ENCODE measurements at places on chromosomes 2 and 18.

DNA sequence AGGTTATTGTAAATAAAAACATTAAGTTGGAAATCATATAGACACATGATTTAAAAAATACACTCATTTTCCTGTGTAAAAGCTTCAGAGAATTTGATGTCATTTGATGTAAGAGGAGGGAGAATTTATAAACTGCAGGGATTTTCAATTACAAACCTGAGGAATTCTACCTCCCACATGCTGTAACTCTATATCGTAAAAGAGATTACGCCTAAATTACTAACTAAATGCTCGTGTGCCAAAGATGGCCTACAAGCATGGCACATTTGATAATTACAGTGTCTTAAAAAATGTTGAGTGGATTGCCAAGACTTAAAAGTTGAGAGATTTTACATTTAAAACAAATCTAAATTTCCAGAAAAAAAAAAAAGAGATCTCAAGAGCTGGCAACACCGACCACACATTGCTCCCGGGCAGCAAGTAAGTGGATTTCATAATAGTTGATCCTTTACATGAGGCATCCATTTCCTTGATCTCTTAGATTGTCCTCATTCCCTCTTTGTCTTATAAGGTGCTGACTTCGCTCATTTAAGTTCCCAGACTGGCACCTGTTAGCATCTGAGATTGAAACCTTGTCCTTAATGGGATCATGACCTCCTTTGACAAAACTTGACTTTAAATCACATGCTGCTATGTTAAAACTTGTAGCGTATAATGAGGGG, 840.3 kb upstream of the ZEB2 start:
- no peak for DNase-seq

DNA sequence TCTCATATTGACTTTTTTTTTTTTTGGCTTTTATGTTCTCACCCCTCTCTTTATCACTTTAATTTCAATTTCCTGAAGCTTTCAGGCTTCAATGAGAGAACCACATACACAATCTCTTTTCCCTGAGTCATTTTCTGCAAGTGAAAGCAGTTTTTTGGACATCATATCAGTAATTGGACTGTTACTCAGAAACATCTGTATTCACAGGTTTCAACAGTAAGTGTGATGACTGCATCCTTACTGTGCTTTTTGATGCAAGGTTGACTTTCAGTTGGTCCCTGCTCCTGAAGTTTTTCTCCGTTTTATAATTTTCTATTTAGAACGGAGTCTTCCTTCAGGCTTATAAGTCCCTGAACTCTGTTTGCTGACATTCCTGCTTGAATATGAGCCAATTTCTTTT, 70.5 kb upstream of the CCBE1 start:
- DNase-seq = no peak

DNA sequence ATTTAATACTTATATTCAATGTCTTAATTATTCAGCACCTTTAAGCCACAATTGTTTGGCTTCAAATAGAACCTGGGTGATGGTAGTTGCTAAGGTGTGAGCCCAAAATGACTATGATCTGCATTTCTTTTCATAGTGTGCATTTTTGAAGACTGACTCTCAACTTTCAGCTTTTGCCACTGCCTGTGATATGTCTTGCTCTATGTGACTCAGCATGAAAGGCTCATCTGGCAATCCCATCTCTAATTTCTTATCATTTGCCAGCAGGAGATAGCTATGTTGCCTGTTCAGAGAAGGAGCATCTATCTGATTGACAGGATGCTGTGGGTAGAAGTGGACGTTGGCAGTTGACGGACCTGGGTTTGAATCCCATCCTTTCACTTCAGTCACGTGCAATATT, 34.5 kb upstream of the CCDC93 start:
- no peak for DNase-seq

DNA sequence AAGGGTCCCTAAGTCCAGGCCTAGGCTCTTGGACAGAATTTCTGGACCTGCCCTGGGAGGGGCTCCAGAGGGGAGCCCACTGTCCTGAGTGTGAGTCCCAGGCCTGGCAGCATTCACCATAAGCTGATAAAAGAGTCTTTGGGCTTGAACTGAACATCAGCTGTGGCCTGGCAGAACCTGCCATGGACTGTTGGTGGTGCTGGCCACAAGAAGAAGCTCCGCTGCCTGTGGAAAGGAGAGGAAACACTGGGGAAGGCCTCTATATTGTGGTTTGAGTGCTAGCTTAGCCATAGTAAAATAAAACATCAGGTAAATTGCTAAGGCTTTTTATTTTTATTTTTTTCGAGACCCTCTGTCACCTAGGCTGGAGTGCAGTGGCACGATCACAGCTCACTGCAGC, 20.9 kb upstream of the BAZ2B start:
- DNase-seq = no peak

- DNase-seq = no peak
Observed at GRCh38 chr2:25265802-25266201, 75.9 kb downstream of the DNMT3A start.

DNA sequence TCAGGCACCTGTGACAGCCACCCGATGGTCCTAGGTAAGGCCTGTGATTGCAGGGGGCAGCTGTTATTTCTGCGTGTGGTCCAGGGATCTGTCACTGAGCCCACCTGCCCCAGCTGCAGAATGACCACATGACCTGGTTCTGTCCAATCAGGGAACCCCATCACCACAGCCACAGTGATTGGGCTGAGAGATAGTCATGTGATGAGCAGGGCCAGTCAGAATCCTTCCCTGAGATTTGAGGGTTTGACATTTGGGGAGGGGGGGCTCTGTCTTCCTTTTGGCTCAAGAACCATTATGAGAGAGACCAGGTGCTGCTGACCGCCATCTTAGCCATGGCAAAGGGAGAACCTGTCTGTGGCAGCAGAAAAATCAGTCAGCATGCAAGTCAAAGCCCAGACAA, 147.2 kb downstream of the SMAD7 start:
- no peak for DNase-seq

DNA sequence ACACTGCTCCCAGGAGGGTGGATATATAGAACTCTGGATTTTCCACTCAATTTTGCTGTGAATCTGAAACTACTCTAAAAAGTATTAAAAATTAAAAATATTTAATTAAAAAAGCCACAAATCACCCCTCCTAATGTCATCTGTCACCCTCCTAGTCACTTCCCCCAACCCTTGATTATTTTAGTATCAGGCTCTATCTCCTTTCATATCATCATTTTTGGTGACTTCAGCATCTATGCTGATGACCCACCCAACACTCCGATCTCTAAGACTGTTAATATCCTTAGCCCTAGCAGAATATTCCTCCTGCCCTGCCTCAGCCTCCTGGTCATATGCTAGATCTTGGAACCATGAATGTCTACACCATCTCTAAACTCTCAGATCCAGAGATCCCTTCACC, 128.3 kb upstream of the SLC1A4 start:
- DNase-seq = no peak

- DNase-seq = no peak
Observed at GRCh38 chr2:100380681-100381080, 36.8 kb downstream of the CHST10 start.

DNA sequence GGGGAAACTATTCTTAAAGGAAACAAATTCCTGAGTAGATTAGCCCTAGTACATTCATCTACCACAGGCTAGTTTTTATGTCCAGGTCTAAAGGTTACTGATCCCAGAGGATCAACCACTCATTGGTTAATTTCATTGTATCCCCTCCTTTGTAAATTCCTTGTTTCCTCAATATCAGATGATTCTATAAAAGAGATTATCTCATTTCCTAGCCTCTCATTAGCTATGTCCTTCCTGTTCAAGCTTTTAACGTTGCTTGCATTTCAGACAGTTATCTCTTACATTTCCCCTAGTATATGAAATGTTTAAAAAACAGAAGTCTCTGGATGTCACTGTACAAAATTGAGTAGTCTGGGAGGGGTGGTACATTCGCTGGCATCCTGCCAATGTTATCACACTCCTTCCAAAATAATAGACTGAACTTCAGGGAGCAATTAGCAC, 24.2 kb upstream of the ARMC9 start:
- no peak for DNase-seq

GRCh38 chr2:204401114-204401513, 144.2 kb upstream of the PARD3B start:
- no peak for DNase-seq

GRCh38 chr2:14910654-14911053, 278.1 kb downstream of the LRATD1 start:
- no peak for DNase-seq

DNA sequence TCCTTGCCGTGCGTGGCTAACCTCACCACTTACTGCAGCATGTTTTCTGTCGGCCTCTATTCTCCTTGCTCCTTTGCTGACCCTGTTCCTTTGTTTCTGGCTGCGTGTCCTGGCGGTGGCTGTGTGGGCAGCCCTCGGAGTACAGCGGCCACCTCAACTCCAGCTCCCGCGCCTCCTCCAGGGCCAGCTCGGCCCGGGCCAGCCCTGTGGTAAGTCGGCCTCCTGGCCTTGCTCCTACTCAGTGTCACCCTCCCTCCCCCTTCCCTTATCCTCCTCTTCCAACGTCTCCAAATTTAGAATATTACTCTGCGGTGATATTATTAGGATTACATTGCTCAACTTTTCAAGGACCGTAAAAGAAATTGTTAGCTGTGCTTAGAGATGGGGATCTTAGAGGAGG, 59.5 kb upstream of the RBM44 start:
- DNase-seq = no peak

GRCh38 chr2:201680743-201681142, 17.7 kb downstream of the MPP4 start:
- peak; percentile 57 for DNase-seq

GRCh38 chr18:12048827-12049175, 44.8 kb upstream of the ANKRD62 start:
- DNase-seq = no peak

DNA sequence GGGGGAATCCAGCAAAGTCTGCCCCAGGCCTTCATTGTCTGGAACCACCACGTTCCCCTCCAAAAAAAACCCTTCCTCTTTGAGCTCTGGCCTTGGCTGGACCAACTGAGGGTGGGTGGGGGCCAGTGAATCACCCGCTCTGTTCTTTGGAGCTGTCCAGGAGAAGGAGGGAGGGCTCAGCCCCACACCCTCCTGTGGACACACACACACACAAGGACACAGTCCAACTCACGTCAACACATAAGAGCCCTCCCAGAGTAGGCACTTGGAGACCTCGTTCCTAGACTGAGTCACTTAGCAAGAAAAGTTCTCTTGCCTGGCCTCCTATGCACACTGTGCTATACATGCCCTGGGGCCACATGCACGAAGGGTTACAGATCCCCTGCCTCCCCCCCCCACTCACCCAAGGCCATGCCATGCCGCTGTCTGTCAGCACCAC, 1.2 kb upstream of the TNS1 start:
- DNase-seq = no peak

DNA sequence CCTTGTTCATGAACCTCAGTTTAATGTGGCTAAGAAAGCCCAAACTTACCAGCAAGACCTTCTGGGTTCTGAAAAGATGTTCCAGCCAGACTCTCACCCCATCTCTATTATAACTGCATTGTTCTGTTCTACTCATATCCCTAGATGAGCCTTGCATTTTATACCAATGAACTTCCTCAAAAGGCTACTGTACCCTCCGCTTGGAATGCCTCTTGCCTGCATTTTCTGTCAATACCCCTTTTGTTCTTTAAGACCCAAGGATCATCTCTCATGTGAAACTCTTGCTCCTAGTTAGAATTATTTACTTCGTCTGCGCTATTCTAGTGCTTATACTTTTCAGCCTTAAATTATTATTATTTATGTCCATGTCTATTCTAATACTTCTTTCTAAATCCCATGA, 181.5 kb downstream of the MYO3B start:
- DNase-seq = no peak

DNA sequence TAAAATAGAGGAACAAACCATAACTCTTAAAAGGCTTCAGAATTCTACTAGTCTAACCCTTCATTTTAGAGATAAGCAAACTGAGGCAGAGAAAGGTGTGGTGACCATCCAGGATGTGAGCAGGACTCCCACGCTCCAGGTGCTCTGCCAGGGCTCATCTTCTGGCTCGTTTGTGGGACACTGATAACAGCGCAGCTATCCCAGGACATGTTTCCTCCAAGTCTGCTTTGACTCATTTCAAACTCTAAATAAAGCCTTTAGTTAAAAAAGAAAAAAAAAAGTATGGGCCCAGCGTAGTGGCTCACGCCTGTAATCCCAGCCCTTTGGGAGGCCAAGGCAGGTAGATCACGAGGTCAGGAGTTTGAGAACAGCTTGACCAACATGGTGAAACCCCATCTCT, 28.4 kb downstream of the CNRIP1 start:
- DNase-seq = no peak

DNA sequence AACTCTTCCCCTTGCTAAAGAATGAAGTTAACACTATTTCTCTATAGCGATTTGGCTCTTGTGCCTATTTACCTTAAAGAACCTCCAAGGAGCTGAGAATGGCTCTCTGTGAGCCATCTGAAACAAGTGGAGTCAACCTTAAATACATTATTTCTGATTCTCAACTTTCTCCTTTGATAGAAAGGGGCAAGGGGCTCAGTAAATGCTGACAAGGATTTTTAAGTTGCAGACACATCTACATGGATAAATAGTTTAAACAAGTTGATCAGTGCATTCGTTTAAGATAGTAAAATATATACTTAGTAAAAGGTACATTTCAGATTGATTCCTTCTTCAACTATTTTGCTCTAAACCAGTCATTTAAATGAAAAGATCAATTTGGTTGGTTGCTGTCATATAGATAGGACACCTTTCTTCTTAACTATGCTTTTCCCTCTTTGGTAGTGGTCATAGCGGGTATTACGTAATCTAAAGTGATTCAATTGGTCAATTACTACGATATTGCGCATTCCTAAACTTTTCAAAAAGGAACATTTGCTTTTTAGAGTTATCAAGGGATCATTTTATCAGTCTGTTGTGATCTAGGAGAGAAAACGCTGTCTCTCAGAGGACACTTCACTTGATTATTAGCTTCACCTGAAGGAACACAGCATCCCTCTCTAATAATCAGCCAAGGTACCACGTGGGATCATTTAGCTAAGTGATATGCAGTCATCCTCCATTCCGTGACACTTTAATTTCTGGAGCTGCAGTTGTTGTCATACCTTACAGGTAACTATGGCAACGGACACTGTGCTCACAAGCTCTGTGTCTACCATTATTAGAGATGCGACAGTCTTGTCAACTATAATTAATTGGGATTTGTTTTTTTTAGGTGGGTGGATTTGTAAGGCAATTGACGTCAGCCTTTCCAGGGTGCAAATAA, 50.9 kb upstream of the KCNE4 start:
- no peak for DNase-seq

GRCh38 chr18:7902399-7902839, 335.3 kb downstream of the PTPRM start:
- no peak for DNase-seq

GRCh38 chr18:49360582-49360981, 99.9 kb downstream of the DYM start:
- DNase-seq = no peak

GRCh38 chr2:47219970-47220369, 64.9 kb upstream of the STPG4 start:
- no peak for DNase-seq

- DNase-seq = no peak
Observed at GRCh38 chr2:170180031-170180566, 2.2 kb downstream of the MYO3B start.

GRCh38 chr2:109209412-109209811, 80.4 kb downstream of the SH3RF3 start:
- DNase-seq = no peak

Measured in endothelial cell (in vitro differentiated cells).